ENCODE measurements at places on chromosomes 2 and 18.

DNA sequence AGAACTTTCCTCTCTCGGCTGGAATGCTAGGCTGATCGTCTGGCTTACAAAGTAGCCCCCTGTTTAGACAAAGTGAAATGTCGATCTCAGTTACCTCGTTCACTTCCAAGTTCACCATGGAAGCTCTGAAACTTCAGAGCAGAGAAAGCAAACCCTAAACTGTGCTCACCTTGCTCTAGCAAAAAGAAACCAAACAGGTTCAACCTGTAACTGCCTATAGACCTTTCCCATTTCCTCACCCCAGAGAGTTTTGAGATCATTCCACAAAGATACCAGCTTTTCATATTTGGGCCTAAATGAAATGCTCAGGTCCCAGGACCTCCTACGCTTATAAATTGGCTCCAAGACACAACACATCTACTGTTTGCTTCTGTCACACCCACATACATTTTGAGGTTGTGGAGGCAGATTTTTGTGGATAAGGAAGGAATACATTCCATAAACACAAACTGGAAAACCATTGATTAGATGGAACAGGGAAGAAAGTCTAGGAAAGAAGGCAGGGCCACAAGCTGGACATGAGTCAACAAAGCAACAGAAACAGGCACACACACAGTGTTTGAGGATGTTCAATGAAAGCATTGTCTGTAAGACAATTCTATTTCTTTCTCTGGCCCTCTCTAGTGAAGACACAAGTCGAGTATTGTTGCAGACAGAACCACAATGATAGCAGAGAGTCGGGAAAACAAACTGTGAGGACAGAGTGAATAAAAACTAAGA is 52.8 kb upstream of the TGIF1 start:
- DNase-seq: no peak

- DNase-seq: no peak
These were observed 1643.1 kb upstream of the CELF4 start for GRCh38 chr18:39208729-39209128.

- DNase-seq: no peak
These were observed 67.5 kb upstream of the APCDD1 start for GRCh38 chr18:10386956-10387355.

- no peak for DNase-seq
These were observed 5.9 kb downstream of the EPB41L3 start for GRCh38 chr18:5537860-5538259.

DNA sequence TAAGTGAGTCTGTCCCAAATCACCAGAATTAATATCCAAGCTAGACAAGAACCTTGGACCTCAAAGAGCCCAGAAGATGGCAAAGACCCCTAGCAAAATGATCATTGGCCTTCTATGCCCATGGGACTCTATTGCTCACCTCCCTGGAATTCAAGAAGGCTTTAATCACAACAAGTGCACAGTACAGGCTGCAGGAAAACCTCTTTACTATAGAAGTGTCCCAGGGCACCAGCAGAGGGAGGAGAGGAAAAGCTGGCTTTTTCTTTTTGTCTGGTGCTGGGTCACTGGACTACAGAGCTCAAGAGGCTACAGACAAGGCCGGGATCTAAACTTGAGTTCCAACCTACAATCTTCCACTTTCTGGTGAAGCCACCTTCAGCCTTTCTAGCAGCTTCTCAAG is 88.3 kb upstream of the PPP1CB start:
- no peak for DNase-seq

GRCh38 chr2:21812766-21813165 is 689.0 kb downstream of the TDRD15 start:
- no peak for DNase-seq

DNA sequence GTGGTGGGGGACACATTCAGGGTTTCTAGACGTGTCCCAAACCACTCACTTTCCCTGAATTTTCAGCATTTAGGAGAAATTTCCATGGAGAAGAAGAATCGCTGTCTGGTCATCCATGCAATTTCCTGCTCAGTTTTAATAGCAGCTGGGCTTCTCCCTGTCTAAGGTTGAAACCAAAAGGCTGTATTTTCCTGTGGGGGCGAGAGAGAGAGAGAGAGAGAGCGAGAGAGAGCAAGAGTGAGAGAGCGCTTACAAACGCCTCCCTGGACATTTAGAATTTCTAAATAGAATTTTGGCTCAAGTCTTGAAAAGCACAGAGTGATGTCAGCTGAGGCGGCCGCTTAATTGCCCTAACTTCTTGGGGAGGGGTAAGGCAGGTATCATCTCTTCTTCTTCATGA is 110.8 kb downstream of the SETBP1 start:
- DNase-seq: no peak

DNA sequence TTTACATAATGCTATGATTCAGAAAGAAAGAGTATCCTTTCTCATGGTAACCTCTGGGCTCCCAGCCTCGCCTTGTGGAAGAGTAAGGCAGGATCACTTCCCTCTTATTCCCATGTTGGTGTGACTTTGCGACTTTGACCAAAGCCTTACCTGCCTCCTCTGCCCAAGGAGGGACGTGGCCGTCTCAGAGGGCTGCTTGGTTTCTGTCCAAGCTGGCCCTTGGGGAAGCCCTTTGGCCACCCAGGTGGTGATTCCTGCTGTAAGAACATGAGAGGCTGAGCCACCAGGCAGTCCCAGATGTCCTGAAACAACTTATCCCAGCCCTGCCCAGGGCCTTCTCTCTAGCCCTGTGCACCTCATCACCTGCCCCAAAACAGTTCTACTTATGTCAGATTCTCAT is 6.0 kb downstream of the UGT1A6 start:
- DNase-seq: no peak

- no peak for DNase-seq
These were observed 112.5 kb downstream of the KCNF1 start for GRCh38 chr2:11024259-11024645.

- DNase-seq: no peak
These were observed 167.4 kb downstream of the GULP1 start for GRCh38 chr2:188459061-188459460.

- no peak for DNase-seq
These were observed 257.3 kb upstream of the CXCR4 start for GRCh38 chr2:136375017-136375901.

DNA sequence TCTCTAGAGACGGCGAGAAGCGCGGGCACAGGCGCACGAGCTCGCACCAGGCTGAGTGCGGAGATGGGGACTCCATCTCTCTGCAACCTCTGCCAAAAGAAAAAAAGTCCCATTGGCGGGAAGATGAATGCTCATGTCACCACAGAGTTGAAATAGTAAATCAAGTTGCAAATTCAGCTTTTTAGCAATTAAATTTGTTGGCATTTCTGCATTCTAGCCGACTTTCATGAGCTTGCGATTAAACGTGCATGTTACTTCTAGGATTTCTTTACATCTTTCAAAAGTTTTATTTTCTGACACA is 588 bp downstream of the CHAC2 start:
- DNase-seq: no peak

DNA sequence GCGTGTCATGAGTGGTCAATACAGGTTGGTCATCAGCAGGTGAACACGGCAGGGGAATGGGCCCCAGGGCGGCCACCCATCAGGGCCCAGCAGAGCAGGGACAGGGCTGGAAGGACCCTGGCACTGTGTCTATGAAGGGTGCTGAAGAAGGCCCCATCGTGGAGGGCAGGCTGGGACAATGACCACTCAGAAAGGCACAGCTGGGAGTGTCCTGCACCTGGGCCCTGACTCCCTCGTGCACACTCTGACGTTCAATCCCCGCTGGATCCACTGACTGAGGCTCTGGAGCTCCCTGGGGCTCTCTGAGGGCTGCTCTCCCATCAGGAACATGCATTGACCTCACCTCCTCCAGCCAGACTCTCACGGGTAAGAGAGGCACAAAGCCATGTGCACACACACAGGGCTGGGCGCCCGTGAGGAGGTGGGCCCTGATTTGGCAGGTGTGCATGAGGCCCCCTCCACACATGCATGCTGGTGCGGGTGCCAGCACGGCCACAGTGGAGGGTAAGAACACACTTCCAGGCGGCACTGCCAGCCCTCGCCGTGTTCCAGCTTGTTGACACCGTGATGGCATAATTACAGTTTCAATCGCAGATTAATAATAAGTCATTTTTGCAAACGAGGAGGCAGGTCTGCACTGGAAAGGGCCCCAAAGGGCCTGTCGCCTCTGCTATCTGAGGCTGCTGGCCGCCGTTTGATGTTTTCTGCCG is 58.5 kb downstream of the SMAD7 start:
- DNase-seq: no peak

DNA sequence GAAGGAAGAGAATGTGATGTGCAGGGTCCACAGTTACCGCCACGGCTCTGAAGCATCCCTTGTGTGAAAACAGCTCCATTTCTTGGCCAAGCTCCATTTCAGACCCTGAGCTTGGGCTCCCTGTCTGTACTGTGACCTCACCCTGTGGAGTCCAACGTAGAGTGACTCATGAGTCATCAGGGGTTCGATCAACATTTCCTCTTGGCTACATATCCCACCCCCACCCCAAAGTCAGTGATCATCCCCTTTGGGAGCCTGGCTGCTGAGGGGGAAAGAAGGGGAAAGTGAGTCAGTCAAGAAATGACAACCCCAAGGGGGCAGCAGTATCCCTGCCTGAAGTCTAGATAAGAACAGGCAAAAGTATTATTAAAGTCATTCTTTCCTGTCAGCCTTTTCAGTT is 62.2 kb downstream of the PAPOLG start:
- no peak for DNase-seq

DNA sequence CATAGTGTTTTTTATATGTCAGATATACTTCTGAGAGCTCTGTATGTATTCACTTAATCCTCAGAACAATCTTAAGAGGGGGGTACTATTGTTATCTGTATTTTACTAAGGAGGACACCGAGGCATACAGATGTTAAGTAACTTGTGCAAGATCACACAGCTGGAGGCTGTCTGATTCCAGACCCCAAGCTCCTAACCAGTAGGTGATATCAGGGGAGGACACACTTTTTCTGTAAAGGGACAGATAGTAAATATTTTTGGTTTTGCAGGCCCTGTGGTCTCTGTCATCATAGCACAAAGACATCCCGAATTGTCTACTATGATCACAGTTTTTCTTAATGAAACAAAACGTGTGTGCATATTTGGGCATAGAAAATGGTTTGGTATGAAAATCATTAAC is 143.7 kb downstream of the LAMA3 start:
- DNase-seq: no peak

GRCh38 chr2:151833984-151834383 is 5.8 kb upstream of the ARL5A start:
- no peak for DNase-seq

- DNase-seq: no peak
These were observed 2.5 kb downstream of the KLF7 start for GRCh38 chr2:207163053-207163755.

DNA sequence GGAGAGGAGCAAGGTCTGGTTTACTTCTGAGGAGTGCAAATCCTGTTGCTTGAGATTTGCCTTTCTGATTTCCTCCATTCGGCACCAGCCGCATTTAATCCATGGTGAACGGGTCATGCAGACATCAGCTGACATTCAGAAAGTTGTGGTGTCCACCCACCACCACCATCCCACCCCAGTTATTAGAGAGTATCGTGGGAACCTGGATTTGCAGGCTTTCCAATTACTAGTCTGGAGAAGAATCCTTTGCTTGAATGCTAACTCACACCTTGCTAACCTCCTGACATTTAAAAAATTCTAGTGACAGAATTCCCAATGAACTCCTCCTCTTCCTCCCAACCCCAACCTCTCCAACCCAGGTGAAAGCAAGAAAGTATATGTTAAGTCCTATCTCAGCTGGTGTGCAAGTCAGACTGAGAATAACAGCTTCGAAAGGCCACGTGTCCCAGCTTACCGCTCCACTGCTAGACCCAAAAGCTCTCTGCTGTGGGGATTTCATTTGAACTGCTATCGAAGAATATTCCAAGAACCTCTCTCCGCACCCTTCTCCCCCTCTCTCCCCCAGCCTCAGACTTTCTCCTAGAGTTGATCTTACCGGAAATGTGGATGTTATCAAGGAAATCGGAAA is 17.7 kb downstream of the BCL11A start:
- no peak for DNase-seq

DNA sequence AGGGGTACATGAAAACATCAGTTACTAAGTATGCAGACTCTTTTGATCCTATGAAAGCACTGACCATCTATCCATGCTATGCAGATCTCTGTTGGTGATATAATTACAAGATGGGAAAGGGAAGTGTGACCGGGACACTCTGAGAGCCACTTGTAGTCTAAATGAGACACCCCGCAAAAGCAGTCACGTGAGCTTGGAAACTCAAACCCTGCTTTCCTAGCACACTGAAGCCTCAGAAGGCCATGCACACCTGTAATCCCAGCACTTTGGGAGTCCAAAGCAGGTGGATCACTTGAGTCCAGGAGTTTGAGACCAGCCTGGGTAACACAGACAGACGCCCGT is 137.5 kb downstream of the INO80D start:
- DNase-seq: no peak

GRCh38 chr2:145543155-145543554 is 1023.2 kb upstream of the ZEB2 start:
- no peak for DNase-seq

DNA sequence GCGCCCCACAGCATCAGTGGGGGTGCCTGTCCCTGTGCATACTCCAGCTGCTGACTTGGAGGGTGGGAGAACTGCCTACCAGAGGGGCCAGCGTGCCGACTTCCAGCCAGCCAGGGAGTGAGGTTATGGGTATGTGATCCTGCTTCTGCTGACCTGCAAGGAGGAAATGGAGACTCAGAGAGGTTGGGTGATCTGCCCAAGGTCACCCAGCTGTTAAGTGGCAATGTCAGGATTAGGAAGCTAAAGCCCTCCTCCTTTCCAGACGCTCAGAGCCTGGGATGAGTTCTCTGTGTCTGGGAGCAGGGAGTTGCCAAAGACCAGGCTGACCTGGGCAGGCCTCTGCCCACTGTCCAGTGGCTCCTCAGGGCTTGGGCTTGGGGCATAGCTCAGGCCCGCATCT is 169.6 kb downstream of the GLI2 start:
- DNase-seq: no peak

Measured in stimulated activated CD4-positive, alpha-beta T cell treated with anti-CD3 and anti-CD28 coated beads, Interleukin-15, amount 100 ng/mL, for 1 hour (primary cell).